ENCODE measurements at places on chromosomes 6 and 20. TPM values are rescaled to one million over a fixed set of nuclear protein-coding genes. Genes with fewer than 3 reads are reported as not detected.

Gene HS3ST5
- total RNA-seq = not detected

Gene BLCAP
- 65.5 TPM for total RNA-seq

DNA sequence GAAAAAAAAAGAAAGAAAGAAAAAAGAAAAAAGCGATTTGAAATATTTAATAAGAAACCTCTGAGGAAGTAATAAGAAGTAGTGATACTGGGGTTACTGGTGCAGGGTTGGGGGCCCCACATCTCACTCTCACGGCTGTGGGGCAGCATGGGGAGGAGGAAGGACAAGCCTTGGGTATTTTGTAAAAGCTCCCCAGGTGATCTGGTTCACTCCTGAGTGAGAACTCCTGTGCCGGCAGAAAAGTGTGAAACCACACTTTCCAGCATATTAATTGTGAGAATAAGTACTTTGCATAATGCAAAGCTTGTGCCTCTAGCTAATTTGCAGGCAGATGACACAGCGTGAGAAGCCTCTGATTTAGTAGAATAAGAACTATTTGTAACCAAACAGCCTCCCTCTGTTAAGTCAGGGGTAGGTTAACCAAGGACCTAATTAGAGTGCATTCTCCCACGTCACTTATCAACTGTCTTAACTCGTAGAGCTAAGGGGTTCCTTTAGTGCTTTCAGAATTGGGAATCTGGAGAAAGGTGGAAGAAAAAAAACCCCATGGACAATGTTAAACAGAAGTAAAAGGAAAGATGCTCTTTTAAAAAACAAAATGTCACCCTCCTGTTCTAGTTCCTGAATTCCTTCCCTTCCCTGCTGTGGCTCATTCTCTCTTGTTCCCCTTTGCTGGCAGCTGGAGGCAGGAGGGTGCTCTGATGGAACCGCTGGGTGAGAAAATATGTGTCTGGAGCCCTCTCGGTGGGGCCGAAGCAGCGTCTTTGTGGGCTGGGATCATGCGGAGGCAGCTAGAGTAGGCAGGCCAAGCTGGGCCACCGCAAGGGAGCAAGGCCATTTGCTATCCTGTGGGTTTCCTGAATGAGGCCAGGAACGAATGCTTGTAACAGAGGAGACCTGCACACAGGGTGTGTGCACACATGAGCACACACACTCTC lies 108.7 kb downstream of the FYN start:
- no peak overlapping the region for H3K4me3 ChIP-seq
- no peaks in the 10 kb centered on the region for H3K27me3 ChIP-seq
- no peak overlapping the region for H3K27ac ChIP-seq

Gene MUC21
- total RNA-seq = 9.5 TPM

Gene C6orf15
- total RNA-seq = not detected

Gene WFDC5
- total RNA-seq = 0.32 TPM

Gene C20orf204
- total RNA-seq = 0.76 TPM

Data from left lung (tissue), 14 donors.